Hematopoietic multipotent progenitor cell treated with erythropoietin and hydrocortisone succinate and interleukin-3 and kit ligand, for 6 days (in vitro differentiated cells): ENCODE measurements at places on chromosomes 2 and 18.
A peak's percentile ranks its signal among the peaks of the same experiment; 100 is the strongest.

GRCh38 chr2:27185331-27186026 is 26.4 kb upstream of the ATRAID start:
- peak; percentile 74 for DNase-seq

GRCh38 chr2:9770308-9771100 is 72.8 kb upstream of the TAF1B start:
- peak; percentile 79 for DNase-seq

DNA sequence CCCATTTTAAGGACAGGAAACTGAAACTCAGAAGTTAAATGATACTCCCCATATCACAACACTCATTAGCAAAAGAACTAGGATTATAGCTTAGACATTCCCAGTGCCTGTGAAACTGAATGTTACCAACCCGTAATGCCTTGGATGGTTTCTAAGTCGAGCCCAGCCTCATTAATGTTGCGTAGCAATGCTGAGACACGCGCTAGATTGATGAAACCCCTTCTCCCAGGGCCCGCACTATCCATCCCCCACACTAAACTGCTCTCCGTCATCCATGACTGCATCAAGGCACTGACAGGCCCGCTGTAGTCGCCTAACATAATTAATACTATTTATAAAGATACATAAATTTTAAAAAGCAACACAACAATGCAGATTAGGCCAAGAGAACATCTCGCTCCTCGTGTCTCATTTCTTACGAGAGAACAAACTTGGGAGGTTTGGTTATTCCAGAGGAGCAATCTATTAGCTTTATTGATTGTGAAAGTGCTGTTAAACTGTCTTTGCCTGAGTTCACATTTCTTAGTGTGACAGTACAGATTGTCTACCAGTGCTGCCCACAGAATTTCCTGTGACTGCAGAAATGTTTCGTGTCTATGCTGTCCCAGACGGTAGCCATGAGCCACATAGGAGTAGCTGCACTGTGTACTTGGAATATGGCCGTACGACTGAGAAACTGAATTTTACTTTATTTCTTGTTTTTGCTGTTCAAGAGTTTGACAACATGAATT is 312.2 kb upstream of the RAB12 start:
- DNase-seq: no peak

DNA sequence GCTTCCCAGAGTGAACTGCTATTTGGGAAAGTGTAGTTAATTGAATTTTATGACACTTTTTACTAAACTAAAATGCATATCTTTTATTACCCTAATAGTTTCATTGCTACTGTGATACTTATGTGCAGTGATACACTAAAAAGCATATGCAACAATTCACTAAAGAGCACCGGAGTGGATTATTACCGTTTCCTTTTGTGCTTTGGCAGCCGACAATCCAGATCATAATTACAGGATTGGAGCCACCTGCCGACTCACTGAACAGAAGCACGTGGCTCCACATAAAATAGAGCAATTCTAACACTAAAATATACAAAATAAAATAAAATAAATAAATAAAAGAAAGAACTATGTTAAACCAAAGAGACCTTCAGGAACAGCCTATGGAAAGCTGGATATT is 583.4 kb downstream of the NRXN1 start:
- DNase-seq: no peak

- DNase-seq: no peak
Measured at GRCh38 chr2:233832414-233832813, 21.9 kb downstream of the HJURP start.

DNA sequence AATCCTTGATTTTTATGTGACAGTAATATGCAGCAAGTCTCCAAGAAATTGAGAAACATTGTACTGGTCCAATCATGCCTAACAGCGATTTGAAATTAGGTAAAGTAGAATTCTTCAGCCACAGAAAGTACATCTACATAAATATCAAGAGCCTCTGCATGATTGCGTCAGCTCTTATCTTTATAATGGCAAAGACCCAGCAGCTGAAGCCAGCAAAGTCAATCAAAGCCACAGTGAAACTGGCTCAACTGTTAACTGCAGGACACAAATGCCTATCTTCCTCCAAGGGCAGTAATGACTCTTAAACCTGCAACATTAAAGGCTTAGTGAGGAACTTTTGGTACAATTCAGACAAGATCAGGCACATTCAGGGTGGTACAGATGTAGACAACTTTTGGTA is 102.5 kb downstream of the BARD1 start:
- DNase-seq: peak; percentile 22

GRCh38 chr2:179422037-179422643 is 157.5 kb upstream of the SESTD1 start:
- peak; percentile 82 for DNase-seq

- no peak for DNase-seq
Measured at GRCh38 chr2:191247381-191248057, 2.3 kb downstream of the MYO1B start.

- DNase-seq: no peak
Measured at GRCh38 chr2:232309592-232309991, 69.0 kb upstream of the ALPP start.
